Substantia nigra (tissue), 51 donors: ENCODE measurements at places on chromosomes 5 and 9.

- no peak for DNase-seq
These were observed 40.4 kb downstream of the SAR1B start for GRCh38 chr5:134592141-134592746.

GRCh38 chr5:158660726-158661125 is 439.0 kb downstream of the EBF1 start:
- DNase-seq: no peak

DNA sequence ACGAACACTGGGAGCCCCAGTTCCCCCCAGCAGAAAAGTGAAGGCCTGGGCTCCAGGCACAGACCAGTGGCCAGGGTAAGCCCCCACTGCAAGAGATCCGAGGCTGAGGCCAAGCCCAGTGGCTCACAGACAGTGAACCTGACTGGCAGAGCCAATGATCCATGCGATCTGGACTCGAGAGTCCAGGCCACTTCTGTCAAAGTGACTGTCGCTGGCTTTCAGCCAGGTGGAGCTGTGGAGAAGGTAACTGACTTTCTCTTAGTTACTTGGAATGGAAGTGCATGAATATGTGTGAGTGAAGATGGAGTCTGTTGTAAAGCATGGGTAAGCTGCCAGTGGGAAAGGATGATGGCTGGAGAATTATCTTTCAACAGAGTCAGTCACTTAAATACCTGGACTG is 99.7 kb downstream of the GOLPH3 start:
- peak; percentile 2 for DNase-seq

- DNase-seq: no peak
These were observed 23.6 kb upstream of the SEC16A start for GRCh38 chr9:136506425-136506824.

GRCh38 chr5:166909040-166909439 is 1382.4 kb upstream of the WWC1 start:
- no peak for DNase-seq

GRCh38 chr5:60299944-60300343 is 400.0 kb downstream of the DEPDC1B start:
- no peak for DNase-seq

GRCh38 chr5:32707418-32707997 is 3.6 kb upstream of the NPR3 start:
- no peak for DNase-seq

GRCh38 chr5:110195288-110195687 is 505.6 kb downstream of the MAN2A1 start:
- no peak for DNase-seq

- DNase-seq: no peak
These were observed 394.4 kb upstream of the ZNF608 start for GRCh38 chr5:125140855-125141254.

GRCh38 chr9:22278426-22278825 is 168.2 kb upstream of the DMRTA1 start:
- no peak for DNase-seq

DNA sequence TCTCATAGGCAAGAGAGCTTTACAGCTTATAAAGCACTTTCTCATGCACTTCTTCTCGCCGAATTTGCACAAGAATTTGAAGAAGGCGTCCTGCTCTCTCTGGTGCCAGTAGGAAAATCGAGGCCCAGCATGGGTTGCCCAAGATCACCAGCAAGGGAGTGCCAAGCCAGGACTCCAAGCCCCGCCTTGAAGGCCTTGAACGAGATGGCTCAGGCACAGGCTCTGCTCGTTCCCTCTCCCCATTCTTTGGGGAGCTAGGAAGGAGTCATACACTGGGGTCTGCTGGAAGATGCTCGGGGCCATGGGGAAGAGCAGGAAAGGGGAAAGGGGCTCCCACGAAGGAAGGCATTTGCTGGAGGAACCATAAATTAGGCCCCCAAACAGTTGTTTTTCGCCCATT is 46.7 kb downstream of the PAX5 start:
- DNase-seq: no peak

DNA sequence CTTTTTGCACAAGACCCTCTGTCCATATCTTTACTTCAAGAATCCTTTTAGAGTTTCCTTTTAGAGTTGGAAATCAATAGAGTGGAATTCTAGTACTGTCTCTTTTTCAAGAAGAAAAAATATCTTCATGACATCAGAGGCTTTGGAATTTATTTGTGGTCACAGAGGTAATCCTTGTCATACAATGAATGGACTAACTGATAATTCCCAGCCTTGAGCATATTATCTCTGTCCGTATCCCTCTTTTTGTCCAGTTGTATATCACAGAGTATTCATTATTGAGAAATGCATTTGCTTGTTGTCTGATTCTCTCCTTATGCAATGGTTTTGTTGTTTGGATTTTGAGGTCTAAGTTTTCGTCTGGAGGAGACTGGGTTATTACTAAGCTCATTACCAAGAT is 82.0 kb upstream of the HAPLN1 start:
- DNase-seq: no peak

- no peak for DNase-seq
These were observed 1037.0 kb upstream of the CDH18 start for GRCh38 chr5:21024966-21025365.

DNA sequence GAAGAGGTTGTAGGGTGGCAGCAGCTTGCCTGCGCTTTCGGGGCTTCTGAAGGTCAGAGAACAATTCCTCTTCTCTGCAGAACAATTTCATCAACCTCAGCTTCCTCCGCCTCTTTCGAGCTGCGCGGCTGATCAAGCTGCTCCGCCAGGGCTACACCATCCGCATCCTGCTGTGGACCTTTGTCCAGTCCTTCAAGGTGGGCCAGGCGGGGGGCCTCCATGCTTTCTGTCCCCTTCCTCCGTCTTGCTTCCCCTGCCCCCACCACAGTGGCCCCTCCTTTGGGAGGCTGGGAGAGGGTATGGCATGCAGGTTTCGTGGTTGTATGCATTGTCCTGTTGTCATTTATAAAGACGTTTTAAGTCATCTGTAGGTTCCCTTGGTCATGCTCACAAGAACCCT is 195.8 kb downstream of the CACNA1B start:
- DNase-seq: no peak

DNA sequence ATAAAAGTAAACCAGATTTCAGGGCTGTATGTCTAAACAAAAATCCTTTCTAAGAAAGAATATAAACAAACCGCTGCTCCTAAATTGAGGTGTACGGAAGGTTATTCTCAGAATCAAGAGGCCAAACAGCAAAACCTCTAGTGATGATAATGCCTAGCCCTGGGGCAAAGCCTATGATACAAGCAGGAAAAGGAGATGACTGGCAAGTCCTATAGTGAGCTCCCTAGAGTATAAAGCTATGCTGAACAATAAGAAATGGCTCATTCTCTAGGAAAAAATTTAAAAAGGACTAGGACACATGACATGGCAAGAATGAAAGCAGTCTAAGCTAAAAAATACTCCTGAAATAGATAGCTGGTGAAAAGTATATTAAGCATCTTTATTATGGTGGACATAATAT is 187.1 kb downstream of the BNC2 start:
- no peak for DNase-seq

DNA sequence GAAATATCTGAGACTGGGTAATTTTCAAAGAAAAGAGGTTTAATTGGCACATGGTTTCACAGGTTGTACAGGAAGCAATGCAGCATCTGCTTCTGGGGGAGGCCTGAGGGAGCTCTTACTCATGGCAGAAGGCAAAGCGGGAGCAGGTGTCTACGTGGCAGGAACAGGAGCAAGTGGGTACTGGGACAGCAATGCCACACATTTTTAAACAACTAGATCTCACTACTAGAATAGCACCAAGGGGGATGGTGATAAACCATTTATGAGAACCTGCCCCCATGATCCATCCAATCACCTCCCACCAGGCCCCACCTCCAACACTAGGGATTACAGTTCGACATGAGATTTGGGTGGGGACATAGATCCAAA is 47.6 kb upstream of the HOMER1 start:
- DNase-seq: no peak

DNA sequence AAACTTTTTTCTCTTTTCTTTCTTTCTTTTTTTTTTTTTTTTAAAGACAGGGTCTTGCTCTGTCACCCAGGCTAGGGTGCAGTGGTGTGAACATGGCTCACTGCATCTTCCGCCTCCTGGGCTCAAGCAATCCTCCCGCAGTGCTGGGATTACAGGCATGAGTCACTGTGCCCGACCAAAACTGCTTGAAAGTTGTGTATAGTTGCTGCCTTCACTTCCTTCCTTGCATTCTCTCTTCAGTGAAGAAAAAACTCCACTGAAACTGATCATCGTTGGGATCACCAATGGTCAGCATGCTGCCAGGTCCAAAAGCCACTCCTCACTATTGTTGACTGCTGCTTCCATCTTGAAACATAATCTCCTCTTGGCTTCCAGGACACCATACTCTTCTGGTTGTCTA is 66.6 kb upstream of the CTNNA1 start:
- DNase-seq: no peak

- DNase-seq: no peak
These were observed 11.9 kb downstream of the LPCAT1 start for GRCh38 chr5:1511651-1512540.

GRCh38 chr5:7881091-7881490 is 12.1 kb downstream of the MTRR start:
- DNase-seq: no peak

DNA sequence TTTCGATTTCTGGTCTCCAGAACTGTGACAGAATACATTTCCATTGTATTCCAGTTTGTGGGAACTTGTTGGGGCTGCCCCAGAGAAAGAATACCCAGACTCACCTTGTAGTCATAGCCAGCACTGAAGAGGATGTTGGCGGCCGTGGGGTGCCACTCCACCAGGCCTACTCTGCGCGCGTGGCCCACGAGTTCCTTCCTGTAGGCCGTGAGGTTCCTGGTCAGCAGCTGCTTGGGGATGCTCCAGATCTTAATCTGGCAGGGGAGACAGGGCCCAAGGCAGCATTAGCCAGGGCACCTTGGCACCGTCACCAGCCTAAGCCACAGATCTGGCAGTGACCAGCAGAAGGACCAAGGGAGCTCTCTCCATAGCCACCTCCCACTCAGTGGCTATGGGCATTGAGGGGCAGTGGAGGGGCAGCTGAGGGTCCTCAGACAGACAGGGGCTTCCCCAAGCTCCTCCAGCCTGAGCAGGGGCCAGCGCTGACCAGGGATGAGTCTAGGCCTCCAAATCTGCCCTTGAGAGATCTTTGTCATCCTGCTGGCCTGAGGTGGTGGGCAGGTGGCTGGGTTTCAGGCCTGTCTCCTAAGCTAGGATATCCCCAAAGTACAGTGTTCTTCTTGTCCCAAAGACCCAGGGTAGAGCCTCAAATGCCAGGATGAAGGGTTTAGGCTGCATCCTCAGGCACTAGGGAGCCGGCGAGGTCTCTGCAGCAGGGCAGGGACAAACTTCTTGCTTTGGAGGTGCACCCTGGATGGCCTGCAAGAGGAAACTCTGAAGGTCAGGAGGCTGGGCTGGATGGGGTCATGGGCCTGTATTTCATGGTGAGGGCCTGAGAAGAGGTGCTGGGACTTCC is 15.9 kb upstream of the TRIM14 start:
- DNase-seq: no peak

DNA sequence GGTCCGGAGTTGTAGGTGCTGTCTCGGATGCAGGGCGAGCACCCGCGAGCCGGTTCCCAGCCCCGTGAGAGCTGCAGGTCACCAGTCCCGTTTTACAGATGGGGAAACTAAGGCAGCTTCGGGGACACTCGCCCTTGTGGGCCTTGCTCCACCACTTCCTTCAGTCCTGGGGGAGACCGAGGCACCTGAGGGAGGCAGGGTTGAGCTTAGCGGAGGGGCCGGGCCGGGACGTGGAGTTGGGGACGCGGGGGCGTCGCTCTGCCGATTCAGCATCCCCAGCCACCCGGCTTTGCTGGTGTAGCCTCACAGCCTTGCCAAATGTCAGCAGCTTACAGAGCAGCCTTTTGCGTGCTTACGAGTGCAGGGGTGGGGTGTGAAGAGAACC is 530 bp downstream of the BBLN start:
- DNase-seq: no peak

GRCh38 chr5:149610589-149611255 is 29.4 kb downstream of the ARHGEF37 start:
- DNase-seq: no peak

GRCh38 chr5:10627160-10627701 is 63.4 kb downstream of the ANKRD33B start:
- no peak for DNase-seq

DNA sequence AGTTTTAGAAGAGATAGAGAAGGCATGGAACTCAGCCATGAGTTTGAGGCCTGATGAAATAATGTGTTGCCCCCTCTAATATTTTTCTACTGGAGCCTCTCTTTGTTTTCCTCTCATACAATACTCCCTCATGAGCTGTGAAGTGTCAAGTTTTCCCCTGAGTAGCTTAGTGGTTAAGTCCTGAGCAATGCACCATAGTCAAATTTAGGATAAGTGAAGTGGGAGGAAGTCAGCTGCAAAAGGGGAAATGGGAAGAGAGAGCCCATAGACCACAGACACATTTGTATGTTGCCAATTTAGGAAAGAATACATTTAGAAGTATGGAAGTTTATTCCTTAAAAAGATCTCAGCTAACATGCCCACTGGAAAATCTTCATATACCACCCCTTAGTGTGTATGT is 171.5 kb upstream of the NREP start:
- no peak for DNase-seq

DNA sequence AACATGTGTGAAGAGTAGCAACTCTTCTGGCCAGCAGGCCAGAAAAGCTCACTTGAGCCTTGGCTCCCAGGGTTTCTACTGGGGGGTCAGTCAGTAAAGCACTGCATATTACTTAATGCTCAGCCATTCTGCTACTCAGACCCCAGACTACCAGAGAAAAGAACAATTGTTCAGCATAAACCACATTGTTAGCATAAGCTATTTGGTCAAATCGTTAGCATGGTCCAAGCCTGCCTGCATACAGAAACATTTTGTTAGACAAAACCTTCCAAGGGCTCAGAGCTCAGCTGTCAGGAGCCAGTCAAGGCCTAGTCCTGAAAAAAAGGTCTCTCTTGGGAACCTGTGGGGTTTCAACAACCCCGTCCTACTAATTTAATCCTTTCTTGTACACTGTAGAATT is 449.3 kb downstream of the PRR16 start:
- DNase-seq: no peak

- no peak for DNase-seq
These were observed 27.3 kb downstream of the CPEB4 start for GRCh38 chr5:173915310-173916014.

- no peak for DNase-seq
These were observed 51.5 kb downstream of the NXNL2 start for GRCh38 chr9:88586452-88586851.

GRCh38 chr9:16191191-16191590 is 638.3 kb downstream of the CCDC171 start:
- no peak for DNase-seq
